Stimulated activated CD8-positive, alpha-beta memory T cell treated with anti-CD3 and anti-CD28 coated beads, Interleukin-4, amount 100 ng/mL, for 4 hours (primary cell): ENCODE measurements at places on chromosomes 11 and 22.

DNA sequence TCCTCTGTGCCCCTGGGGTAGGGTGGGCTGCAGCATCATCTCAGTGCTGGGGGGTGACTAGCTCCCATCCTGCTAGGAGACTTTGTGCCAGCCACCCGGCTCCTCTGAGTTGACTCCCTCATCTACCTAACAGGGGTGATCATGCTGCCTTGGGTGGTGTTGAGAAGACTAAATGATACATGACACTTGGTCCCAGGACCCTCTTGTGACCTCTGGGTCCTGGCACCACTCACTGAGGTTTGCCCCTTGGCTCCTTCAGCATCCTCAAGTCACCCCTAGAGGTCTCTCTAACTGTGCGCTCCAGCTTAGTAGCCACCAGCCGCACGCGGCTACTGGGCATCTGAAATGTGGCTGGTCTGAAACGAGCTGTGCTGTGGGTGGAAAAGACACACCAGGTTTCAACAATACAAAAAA lies 72.1 kb downstream of the LRRC32 start:
- no peak for DNase-seq

DNA sequence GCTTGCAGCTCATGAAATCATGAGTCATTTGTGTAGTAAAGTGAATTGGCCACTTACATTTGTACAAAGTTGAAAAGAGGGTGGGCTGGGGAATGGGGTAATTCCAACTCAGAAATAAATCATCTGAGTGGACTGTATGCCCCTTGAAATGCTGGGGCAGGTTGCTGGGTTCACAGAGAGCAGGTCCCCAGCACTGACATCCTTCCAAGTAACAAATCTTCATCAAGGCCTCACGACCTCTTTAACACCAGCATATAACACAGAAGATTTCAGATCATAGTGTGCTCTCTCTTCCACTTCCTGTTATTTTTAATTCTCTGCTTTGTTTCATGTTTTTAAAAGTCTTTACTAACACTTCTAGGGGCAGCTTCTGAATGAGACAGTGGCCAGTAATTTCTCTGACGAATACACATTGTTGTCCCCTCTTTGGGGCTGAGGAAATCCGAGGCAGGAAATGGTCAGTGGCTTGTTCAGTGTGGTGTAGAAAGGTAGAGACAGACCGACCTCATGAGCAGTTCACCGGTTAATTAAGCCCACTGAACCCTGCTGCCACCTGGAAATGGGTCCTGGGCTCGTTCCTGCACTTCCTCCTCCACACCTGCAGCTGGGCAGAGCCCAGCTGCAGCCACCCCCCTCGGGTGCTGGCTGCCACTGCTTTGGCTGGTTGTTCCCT lies 127.7 kb downstream of the MAML2 start:
- DNase-seq: no peak

- DNase-seq: no peak
Observed at GRCh38 chr11:96178049-96178886, 164.7 kb downstream of the MAML2 start.

DNA sequence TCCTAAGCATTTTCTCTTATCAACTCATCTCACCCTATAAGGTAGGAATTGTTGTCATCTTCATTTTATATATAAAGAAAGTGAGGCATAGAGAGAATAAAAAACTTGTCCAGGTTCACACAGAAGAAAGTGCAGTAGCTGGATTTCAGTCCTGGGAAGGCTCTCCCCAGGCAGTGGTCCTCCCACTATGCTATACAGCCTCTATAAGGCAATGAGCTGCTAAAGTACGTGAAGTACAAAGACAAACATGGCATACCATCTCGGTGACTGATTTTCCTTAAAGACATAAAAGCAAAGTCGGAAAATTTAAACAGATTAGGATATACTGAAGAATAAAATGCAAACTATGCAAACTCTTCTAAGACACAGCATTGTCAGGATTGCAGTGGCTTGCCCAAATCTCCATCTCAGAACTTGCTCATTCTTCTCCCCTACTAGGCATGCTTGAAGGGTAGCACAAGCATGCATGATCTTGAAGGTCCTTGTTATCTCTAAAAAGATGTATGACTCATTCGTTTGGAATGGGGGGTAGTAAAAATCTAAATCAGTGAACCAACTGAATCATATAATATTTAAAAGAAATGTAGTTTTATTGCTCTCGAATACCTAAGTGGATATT lies 97.8 kb upstream of the CSNK2A3 start:
- DNase-seq: no peak

DNA sequence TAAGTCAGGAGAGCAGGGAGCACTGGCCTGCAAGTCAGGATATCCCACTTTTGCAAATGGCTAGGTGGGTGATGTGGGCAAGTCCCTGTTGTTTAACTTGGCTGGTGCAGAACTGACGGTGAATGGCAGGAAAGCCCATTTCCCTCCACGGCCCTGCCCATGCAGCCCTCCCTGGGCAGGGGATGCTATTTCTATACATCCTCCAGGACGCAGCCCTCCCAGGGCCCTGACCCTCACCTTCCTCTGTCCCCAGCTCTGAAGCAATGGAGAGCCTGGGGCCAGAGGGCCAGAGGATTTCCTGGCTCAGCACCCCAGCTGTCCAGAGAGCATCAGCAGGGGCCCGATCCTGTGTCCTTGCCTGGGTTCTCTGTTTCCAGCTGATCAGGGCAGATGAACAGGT lies 91.3 kb downstream of the TSPAN18 start:
- DNase-seq: no peak

DNA sequence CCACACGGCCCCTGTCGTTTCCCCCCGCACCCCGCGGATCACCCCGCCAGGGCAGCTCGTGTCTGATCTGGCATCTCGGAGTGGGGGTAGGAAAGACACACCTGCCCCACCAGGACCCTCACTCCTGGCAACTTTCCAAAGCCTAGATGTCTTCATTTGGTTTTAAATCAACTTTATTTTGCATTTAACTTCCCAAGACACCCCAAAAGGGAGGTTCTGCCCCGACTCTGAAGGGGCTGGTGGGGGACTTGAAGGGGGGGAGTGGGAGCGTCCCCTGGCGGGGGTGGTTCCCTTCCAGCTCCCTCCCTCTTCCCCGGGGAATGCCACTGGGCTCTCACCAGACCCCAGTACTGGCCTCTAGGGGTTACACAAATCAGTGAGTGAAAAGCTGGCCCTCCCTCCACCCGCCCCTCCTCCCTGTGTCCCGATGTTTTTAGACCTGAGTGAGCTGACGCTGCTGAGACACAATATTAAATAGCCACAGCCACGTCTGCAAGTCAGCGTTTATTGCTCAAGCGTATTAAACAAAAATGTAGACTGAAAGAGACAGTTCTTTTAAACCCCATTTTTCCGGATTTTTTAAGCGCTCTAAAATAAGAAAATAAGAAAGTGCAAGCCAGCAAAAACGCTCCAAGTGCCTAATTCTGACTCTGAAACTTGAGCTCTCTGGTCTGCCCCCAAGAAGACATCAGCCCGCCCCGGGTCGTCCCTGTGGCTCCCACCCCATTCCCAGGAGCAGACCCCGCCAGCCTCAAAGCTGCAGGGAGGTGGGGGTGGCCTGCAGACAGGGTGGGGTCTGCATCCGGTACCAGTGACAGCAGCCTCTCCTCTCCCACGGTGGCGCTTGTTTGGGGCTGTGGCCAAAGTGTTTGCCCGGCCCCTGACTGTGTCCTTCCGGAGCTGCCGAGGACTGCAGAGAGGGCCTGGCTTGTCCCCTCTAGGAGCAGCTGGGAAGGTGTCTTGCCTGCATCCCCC lies 1.1 kb upstream of the TTLL8 start:
- no peak for DNase-seq

GRCh38 chr11:67776852-67777520 lies 102.6 kb upstream of the ALDH3B2 start:
- DNase-seq: no peak

GRCh38 chr11:69000831-69001242 lies 12.2 kb downstream of the MRGPRF start:
- no peak for DNase-seq

DNA sequence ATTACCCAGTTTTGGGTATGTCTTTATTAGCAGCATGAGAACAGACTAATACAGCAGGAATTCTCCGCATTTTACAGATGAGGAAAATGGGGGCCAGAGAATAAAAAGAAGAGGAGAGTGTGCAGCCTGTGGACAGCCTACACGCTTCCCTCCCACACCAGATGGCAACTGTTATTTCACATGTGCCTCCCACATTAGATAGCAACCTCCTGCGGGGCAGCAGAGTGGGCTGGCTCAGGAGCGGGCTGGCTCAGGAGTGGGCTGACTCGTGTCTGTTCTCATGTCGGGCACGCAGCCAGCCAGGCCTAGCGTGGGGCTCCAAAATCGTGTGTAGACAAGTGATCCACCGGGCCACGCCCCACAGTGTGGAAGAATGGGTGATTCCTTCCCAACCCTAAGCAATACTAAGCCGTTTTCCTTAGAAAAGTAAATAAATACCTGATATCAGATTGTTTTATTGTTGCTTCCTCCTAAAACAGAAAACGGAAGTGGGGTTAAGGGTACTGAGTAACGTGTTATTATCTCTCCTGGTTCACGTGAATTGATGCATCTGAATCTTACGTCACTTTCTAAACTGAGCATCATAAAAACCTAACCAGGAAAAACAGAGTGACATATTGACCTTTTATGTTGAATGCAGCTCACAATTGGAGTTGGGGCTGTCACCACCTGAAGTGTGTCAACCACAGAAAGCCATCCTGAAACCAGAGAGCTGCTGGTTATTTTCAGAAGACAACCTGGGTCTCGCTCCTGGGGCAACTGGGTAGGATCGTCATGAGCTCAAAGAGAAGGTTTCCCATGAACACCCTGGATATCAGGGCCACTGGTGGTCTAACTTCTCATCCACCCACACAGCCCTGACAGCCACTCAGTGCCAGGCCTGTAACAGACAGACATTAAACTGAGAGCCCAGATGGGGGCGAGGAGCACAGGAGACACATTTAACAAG lies 3.3 kb downstream of the TTLL1 start:
- no peak for DNase-seq

GRCh38 chr11:112057170-112057569 lies 16.6 kb downstream of the PIH1D2 start:
- DNase-seq: no peak

GRCh38 chr11:78313898-78314297 lies 103.7 kb downstream of the GAB2 start:
- DNase-seq: no peak

DNA sequence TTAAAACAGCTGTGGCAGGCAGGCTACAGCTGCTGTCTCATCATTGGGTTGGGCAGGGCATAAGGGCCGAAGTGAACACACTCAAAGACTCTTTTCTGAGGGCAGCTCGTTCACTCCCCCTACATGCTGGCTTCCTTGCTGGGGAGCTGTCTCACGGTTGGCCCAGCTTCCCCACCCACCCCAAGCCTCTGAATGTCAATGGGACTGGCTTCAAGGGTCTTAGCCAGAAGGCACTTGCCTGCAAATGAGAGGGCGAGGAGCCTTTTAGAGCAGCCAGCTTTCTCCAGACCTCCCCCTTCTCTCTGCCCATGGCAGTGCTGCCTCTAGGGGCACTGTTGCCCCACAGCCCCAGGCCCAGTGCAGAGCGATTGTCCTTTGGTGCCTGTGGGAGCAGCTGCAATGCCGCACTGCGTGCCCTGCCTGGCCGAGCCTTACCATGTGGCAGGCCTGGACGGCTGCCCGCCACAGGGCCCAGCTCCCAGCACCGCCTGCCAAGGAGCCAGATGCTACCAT lies 94.7 kb upstream of the RASSF10 start:
- no peak for DNase-seq

DNA sequence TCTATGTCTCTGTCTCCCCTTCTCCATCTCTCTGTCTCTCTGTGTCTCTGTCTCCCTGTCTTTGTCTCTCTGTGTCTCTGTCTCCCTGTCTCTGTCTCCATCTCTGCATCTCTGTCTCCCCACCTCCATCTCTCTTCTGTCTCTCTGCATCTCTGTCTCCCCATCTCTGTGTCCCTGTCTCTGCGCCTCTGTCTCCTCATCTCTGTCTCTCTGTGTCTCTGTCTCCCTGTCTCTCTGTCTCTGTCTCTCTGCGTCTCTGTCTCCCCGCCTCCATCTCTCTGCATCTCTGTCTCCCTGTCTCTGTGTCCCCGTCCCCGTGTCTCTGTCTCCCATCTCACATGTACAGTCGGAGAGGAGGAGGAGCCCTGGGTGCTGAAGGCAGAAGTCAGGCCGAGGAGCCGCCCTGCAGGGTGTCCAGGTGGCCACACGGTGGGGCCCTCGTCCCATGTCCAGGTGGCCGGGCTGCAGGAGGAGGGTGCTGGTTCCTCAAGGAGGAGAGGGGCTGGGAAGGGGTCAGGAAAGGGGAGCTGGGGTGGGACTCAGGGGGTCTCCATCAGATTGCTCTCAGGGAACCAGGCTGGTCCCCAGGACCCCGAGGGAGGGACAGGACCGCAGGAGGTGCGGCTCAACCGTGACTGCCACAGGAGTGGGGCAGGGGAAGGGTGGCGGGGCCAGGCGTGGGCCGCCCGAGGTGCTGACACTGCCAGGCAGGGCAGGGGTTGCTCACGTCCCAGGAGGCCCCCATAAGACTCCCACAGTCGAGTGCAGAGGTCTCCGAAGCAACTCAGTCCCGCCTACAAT lies 25.6 kb upstream of the TH start:
- peak; percentile 50 for DNase-seq

GRCh38 chr11:10267821-10268220 lies 26.2 kb downstream of the SBF2 start:
- no peak for DNase-seq

- no peak for DNase-seq
Observed at GRCh38 chr11:130473795-130474377, 25.4 kb downstream of the ADAMTS15 start.

DNA sequence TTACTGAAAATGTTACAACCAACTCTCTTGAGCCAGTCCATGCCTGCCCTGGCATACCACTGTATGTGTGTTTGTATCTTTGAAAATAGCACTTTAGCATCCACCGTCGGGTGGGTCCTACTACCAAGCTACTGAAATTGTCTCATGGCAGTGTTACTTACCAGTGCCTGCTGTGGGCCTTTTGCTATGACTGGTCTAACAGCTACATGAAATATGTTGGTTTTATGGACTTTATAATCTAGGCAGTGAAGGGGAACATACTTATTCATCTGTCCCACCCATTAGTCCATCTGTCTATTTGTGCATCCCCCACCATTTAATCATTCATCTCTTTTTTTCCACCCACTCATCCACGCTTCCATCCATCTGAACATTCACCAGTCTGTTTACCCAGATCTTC lies 106.0 kb downstream of the NAV2 start:
- no peak for DNase-seq

- DNase-seq: no peak
Observed at GRCh38 chr11:74672956-74673692, 58.1 kb downstream of the CHRDL2 start.

- DNase-seq: no peak
Observed at GRCh38 chr11:68934321-68934645, 30.6 kb downstream of the IGHMBP2 start.

DNA sequence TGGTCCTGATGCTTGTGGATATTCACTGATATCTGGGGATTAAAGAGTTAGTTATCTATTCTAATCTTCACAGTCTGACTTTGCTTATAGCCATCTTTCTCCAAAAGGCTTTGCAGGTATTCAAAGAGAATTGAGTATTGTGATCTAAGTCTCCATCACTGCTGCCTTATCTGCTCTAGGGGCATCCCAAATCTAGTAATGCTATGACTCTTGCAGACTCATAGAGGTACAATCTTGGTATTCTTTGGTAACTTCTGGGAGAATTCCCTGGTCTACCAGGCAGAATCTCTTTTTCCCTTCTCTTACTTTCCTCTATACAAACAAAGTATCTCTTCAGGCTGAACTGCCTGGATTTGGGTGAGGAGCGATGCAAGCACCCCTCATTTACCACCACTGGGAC lies 746.3 kb downstream of the JRKL start:
- DNase-seq: no peak
